ENCODE measurements at places on chromosomes 2 and 18.

- no peak for DNase-seq
These were observed 153.7 kb upstream of the SERTAD2 start for GRCh38 chr2:64807417-64807816.

- DNase-seq, result no peak
These were observed 76.4 kb downstream of the ADD2 start for GRCh38 chr2:70691497-70692140.

DNA sequence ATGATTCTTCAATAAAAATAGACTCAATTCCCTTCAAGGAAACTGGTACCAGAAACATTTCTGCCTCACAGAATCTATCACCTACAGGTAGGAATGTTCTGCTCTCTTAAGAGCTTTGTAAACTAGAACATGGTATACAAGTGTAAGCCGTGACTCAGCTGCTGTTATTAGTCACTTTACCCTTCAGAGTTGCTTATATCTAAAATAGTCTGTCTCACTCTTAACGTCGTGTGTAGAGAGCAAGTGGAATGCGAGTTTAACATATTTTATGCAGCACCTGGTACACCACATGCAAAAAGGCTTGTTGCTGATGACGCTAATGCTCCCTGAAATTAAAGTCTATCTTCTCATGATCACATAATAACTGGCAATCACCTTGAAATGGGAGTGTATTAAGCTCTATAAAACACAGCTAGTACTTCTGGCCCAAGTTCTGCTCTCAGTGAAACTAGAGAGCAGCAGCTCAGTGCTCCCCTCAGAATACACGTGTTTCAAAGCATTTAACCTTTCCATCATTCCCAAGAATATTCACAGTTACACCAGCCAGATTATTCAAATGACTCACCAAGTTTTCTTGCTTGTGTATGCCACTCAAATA, 420.0 kb downstream of the ZEB2 start:
- no peak for DNase-seq

DNA sequence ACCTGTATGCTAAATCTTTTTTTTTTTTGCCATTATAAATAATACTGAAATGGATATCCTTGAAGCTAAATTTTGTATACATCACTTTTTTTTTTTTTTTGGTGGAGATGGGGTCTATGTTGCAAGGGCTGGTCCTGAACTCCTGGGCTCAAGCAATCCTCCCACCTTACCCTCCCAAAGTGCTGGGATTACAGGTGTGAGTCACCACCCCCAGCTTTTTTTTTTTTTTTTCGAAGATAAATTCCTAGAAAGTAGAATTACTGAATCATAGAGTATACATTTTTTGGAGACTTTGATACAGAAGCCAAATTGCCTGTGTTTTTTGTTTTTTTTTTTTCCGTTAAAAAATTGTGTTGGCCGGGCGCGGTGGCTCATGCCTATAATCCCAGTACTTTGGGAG, 51.0 kb upstream of the MCFD2 start:
- DNase-seq, result no peak

- DNase-seq, result no peak
These were observed 170.9 kb downstream of the INHBB start for GRCh38 chr2:120516679-120517314.

DNA sequence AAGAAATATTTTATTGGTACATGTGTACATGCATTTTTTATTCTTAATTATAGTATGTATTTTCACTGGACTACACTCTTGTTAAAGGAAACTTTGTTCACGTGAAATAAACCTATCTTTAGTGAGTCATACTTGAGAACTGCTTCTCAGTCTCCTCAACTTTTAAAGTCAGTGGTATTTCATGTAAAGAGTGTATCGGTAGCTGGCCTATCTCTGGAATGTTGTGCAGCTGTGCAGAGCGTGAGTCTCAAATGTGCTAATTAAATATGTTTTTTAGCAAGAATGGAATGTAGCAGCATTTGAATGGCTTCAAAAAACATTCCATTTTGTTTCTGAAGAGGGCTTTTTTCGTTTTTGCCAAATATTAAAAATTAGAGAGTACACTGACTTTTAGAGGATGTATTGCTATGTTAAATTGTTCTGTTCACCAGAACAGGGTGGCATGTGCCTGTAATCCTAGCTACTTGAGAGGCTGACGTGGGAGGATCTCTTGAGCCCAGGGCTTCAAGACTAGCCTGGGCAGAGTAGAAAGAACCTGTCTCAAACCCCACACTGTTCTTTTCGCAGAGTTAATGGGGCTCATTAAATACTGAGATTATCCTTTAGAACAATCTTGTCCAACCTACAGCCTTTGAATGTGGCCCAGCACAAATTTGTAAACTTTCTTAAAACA, 14.3 kb downstream of the SPTBN1 start:
- no peak for DNase-seq

DNA sequence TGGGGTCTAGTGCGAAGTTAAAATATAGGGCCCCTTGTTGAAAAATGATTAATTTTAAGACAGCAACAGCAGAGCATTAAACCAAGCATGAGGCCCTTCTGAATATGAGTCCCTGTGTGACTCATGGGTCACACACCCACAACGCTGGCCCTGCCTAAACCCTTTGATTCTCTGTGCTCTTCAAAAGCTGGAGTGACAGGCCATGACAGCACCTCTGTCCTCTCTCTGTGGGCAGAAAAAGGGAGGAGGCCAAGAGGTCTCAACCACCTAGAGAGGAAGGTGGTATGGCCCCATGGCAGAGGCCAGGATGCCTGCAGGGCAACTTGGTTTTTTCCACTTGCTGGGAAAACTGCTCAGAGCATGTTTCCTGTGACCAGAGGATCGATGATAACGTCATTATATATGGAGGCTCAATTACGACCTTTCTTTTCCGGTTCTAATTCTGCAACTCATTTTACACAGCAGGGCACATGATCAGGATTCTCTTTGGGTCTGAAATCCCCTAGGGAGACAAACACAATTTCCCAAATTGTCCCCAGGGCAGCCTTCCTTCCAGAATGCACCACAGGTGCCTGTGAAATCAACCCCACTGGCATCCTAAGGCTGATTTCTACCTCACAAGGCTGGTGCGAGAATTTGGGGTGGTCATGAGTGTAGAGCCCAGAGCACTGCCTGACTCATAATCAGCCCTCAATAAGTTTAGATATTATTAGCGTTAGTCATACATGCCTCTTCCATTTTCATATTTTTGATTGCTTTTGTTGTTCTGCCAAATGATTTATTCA, 102.0 kb upstream of the PPP1CB start:
- DNase-seq, result no peak

DNA sequence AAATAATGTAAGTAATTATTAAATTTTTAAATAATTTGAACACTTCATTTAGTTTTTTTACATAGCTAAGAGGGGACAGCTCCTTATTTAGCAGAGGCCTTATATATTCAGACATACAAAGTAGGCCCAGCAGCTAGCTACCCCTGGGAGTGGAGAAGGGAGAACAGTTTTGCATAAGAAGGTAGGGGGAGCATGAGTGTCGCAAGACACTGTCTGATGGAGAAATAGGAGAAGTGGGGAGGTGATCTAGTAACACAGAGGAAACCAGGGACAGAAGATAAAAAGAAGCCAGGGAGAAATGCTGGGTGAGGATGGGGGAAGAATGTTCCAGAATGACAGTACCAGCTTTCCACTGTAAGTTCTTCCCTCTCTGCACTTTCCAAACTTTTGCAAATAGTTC, 16.0 kb upstream of the RGPD4 start:
- DNase-seq, result no peak

- no peak for DNase-seq
These were observed 70.3 kb downstream of the HAUS1 start for GRCh38 chr18:46174342-46175041.

GRCh38 chr2:191015239-191015638, 1.3 kb upstream of the STAT1 start:
- DNase-seq, result no peak

Data from NCI-H187 (cell line).